Posterior vena cava (tissue), 2 donors: ENCODE measurements at places on chromosomes 5 and 9. TPM values are rescaled to one million over a fixed set of nuclear protein-coding genes. Genes with fewer than 3 reads are reported as not detected.

DNA sequence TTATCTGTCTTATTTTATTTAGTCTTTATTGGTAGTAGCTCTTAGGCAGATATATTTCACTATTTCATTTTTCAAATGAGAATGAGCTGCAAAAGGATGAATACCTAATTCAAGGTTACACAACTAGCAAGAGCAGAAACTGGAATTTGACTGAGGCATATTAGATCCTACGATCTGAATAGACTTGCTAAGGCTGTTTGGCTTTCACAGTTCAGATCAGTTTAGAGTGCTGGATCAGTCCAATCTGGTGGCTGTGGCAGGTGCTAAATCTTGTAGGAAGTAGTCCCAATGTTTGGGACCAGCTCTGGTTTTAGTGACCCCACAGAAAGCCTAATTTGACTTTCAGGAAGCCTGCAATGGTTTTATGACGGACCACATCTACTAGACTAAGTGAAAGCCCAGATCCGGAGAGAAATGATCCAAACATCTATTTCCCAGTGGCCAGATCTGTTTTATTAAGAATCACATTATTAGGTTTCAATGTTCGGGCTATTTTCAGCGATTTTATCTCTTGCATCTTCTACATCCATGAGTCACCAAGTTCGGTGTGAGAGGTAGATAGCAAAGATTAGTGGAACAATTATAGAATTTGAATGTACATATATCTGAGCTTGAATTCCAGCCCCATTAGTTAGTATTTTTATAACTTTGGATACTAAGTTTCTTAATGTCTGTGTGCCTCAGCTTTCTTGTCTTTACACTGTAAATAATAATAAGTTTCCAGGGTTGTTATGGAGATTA, 359.5 kb downstream of the ADGRV1 start:
- no peak for DNase-seq

DNA sequence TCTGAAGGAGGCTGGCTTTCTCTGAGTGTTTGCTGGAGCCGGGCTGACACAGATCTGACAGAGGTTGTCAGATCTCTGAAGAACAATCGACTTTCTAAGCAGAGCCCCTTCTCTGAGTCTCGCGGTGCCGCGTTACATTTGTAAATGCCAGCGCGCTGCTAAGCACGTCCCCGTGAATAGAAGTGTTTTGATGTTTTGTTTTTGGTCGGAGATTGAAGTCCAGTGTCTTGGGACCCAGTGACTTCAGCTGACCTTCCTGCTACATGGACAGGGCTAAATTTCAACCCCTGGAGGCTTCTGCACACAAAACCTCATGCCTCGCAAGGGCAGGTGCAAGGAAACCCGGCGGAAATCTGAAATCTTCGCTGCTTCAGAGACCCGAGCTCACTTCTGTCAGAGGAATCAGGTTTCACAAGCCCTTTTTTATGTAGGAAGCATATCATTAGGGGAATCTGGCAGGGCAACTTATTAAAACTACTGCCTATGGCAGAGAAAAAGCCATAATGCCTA, 27.2 kb downstream of the NEUROG1 start:
- DNase-seq: no peak

DNA sequence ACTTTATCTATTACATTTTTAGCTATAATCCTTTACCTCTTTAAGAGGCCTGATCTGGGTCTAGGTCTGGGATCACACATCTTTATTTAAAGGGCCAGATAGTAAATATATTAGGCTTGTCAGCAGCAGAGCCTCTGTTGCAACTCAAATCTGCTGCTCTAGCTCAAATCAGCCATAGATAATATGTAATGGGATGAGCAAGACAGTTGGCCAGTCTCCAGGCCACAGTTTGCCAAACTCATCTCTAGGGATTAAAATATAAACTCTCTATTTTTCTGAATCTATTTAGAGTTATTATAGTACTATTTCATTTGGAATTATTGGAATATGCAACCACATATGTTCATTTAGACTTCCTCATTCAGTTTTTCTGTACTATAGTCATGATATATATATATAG, 115.9 kb upstream of the MINAR2 start:
- DNase-seq: no peak

DNA sequence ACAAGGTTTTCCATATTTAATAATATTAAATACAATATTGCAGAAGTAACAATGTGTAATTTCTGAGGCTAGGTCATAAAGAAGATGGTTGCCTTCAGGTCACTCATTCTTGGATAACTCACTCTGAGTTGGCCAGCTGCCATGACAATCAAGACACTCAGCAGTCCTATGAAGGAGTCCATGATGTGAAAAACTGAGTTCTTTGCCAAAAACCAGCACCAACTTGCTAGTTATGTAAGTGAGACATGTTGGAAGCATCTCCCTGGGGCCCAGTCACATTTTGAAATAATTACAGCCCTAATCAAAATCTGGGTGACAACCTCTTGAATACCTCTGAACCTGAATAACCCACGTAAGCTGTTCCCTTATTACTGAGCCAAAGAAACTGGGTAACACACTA, 453.2 kb downstream of the CDH18 start:
- no peak for DNase-seq

Gene CERCAM
- 64.1 TPM for total RNA-seq
